GM18507 (cell line): ENCODE measurements at places on chromosomes 11 and 22.

DNA sequence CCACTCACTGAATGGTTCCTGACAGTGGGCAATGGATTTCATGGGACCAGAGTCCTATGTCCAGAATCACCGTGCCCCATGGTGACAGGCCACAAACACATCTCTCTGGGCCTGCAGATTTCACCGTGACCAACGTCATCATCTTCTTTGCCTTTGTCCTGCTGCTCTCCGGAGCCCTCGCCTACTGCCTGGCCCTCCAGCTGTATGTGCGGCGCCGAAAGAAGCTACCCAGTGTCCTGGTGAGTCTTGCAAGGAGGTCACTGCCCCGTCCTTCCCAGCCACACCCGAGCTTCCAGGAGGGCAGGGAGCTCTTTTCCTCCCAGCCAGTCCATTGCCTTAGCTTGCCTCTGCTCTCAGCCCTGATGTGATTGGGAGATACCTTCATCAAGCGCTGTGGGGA lies 9.3 kb downstream of the IL10RA start:
- DNase-seq = no peak

GRCh38 chr11:117652521-117652920 lies 144.5 kb downstream of the DSCAML1 start:
- DNase-seq = no peak

GRCh38 chr22:18991138-18991432 lies 55.0 kb upstream of the PRODH start:
- no peak for DNase-seq

GRCh38 chr11:60345489-60345888 lies 18.4 kb downstream of the MS4A6E start:
- no peak for DNase-seq

GRCh38 chr11:26227301-26227746 lies 104.6 kb upstream of the ANO3 start:
- peak; percentile 3 for DNase-seq

DNA sequence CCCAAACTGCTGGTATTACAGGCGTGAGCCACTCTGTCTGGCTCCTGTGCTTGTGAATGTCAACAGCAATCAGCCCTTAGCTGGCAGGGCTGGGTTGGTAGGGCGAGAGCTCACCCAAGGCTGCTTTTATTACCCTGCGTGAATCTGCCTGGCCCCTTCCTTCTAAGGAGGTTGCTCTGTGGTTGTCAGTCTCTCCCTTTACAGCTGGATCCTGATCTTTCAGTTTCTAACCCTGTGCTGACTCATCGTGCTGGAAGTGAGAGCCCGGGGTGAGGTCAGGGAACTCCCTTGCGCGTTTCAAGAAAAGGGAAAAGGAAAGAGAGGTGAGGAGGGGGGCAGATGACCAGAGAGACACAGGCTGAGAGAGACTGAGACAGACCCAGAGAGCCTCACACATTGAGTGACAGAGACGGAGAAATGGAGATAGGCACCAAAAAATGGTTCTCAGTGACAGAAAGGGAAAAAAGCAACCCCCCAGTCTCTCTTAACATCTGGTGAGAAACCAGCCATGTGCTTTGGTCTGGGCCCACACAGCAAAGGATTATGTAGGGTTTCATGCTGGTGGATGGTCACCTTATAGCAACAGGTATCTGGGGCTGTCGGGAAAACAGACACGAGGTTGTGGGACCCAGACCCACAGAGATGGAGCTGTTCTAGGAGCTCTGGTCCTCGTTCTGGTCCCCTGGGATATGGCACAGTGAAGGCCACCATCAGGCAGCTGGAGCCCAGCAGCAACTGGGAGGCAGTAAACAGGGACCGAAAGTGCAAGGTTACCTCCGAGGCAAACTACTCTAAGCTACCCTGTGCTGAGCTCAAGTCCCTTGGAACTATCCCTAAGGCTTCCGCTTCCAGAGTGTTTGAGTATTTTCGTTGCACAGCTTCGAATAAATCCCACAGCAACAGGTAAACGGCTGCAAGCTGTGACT lies 2.5 kb downstream of the TCN2 start:
- peak; percentile 40 for DNase-seq

DNA sequence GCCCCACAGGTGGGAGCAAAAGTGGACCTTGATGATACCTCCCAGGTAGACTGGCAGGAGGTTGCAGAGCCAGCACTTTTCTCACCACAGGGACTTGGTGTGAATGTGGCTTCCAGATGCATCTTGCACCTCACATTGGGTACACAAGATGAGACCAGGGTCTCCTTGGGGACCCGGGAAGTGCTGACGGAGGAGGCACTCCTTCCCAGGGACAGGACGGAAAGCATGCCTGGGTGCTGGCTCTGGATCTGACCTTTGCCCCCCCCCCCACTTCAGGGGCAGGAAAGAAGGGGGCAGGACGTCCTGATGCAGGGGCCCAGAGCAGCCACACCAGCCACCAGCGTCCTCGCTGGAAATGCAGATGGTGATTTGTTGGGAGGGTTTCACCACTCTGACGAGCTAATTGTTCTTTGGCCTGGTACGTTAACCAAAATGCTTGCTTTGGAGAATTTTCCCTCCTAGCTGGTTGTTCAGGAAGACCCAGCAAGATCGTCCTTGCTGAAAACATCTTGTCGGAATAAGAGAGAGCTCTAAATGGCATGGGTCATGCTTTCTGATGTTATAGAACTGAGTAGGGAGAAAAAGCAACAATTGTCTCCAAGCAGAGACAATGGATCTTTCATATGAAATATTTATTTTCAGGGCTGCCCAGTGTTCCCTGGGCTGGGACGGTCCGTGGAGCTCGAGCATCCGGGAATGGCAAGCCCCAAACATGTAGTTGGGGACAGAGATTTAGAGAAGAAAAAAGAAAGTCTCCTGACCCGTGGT lies 74.4 kb upstream of the PPARA start:
- no peak for DNase-seq

- no peak for DNase-seq
These were observed 2.9 kb downstream of the MYO7A start for GRCh38 chr11:77130763-77131513.

- no peak for DNase-seq
These were observed 33.3 kb downstream of the ELF5 start for GRCh38 chr11:34480314-34480713.

GRCh38 chr11:66868082-66868725 lies 11.3 kb downstream of the LRFN4 start:
- DNase-seq = no peak

DNA sequence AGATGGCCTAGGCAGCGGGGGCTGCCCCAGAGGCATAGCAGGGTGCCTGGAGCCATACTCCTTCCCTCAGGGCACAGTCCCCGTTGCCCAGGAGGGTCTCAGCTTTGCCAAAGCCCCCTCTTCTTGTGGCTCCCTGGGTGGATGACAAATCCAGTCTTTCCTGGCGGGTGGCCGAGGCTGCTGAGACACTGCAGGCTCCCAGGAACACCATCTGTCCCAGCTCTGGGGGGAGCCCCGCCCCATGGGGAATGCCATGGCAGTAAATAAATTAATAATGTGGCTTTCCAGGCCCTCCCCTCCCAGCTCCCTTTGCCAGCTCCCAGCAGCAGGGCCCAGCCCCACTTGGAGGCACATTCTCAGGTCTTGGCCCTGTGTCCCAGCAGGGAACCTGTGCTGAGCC lies 45.0 kb downstream of the PDE2A start:
- DNase-seq = no peak

DNA sequence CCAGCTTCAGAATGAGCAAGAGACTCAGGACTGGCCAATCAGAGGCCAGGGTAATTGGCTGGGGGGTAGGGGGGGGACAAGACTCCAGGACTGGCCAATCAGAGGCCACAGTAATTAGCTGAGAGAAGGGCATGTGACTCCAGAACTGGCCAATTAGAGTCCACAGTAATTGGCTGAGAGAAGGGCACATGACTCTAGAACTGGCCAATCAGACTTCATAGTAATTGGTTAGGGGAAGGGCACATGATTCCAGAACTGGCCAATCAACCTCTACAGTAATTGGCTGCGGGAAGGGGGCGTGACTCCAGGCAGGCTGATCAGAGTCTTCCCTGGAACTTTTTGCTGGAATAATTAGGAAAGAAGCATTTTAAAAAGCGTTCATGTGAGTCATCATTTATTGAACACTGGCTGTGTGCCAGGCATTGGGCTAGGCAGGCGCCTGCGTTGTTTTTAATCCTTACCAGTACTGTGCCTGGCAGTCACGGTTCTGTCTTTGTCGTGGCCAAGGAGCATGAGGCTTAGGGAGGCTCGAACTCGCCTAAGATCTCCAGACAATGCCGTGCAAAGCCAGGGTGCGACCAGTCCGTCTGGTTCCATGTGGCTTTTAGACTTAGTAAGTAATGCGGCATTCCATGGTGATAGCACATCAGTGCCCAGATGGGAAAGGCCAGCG lies 508.1 kb downstream of the TBC1D22A start:
- DNase-seq = no peak

- no peak for DNase-seq
These were observed 50.9 kb downstream of the ARFGAP3 start for GRCh38 chr22:42805998-42806830.

GRCh38 chr11:3834349-3834663 lies 6.5 kb downstream of the RHOG start:
- DNase-seq = no peak

- no peak for DNase-seq
These were observed 17.0 kb upstream of the SORL1 start for GRCh38 chr11:121435132-121435531.

GRCh38 chr11:66207816-66208215 lies 60.6 kb upstream of the RAB1B start:
- no peak for DNase-seq

DNA sequence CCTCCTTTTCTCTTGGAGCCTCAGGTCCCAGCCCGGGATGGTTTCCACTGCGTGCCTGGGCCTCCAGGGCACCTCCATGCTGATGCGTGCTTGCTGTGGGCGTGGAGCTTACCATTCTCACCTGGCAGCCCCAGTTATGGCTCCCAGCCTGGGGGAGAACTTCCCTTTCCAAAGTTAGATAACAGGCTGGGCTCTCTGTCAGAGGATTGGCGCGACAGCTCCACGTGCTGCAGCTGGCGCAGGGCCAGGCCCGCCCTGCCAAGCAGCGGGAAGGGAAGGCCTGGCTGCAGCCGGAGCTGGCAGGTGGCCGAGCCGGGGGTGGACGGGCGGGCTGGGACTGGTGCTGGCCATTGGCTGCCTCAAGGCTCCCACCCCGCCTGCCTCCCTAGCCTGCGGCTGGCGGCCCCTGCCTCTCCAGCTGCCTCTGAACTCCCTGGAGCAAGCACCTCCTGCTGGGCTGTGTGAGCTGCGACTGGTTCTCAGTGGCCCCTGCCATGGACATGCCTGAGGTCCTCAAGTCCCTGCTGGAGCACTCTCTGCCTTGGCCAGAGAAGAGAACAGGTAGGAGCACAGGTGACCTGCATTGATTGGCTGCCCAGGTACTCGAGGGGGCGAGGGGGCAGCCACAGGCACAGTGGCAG lies 14.6 kb upstream of the TEF start:
- DNase-seq = peak; percentile 11

- no peak for DNase-seq
These were observed 181.9 kb upstream of the ANO3 start for GRCh38 chr11:26150031-26150430.

GRCh38 chr11:33723238-33723881 lies 12.9 kb downstream of the CD59 start:
- DNase-seq = no peak

- no peak for DNase-seq
These were observed 77.8 kb downstream of the SFI1 start for GRCh38 chr22:31574055-31574670.

GRCh38 chr11:68817554-68817953 lies 24.2 kb downstream of the CPT1A start:
- DNase-seq = no peak

GRCh38 chr11:73931039-73931645 lies 19.7 kb upstream of the DNAJB13 start:
- no peak for DNase-seq

GRCh38 chr11:44130751-44131150 lies 35.3 kb downstream of the EXT2 start:
- DNase-seq = no peak

- DNase-seq = no peak
These were observed 32.3 kb downstream of the CD44 start for GRCh38 chr11:35171226-35171625.

DNA sequence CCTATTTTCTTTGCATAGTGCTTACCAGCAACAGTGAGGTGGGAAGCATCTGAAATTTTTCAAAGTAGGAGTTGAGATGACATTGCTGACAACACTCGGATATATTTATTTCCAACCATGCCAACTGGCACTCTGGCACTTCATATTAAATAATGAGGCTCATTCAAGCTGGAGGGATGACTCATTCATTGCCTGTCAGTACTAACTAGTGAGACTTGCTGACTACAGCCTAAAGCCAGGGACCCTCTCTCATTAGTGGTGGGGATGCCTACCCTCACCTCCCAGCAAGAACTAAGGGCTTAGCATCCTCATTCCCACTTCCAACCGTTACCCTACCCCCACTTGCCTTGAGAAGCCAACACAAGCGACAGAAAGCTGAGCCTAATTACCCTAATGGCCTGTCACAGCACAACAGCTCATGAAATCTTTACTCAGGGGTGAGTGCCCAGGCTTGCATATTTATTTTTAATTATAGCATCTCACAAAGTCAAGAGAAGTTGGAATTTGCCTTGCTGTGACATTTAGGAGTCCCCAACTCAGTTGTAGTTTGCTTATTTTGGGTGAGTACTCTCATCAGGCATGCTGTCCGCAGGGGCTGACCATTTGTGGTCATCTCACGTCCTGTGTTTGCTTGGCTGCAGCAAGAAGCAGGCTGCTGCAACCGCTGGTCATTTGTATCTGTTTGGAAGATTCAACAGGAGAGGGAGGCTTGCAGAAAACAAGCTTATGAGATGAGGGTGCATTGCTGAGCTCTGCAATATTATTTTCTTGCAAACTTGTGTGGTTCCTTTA lies 181.6 kb upstream of the POU2AF2 start:
- DNase-seq = no peak

- no peak for DNase-seq
These were observed 4.7 kb downstream of the CLPB start for GRCh38 chr11:72429626-72430025.

DNA sequence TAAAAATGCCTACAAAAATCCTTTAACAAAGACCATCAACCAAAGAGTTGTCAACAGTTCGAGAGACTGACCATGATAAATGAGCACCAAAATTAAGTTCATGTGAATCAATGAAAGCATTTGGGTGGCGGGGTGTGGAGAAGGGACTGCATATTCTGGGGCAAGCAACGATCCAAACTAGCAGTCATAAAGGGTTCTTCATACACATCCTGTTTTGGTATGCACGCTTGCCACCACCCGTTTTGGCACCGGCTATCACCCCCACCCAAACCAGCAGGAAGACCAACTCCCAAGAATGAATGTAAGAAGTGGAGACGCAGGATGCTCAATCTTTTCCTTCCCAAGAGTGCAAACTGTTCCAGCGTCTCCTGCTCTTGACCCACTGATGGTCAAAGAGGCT lies 80.8 kb downstream of the SGSM3 start:
- no peak for DNase-seq

GRCh38 chr11:106063009-106063408 lies 14.1 kb downstream of the KBTBD3 start:
- DNase-seq = no peak

GRCh38 chr11:111966678-111967077 lies 29.5 kb downstream of the DIXDC1 start:
- DNase-seq = no peak

DNA sequence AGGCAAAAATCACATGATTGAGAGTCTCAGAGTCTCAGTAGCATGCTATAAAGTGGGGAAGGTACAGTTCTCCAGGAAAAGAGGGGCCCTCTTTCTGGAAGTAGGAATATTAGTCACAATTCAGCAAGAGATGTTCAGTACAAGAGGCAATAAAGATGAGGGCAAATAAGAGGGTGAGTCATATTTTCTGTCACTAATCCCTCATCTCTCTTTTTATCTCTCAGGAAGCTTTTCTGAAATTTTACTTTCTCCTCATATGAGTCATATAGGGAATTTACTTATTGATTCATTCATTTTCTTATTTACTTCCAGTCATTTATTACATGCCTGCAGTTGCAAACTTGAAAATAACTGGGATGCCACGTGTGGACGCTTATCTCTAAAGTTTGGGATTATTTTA lies 3.4 kb upstream of the NXPE1 start:
- DNase-seq = no peak
